ENCODE measurements at places on chromosomes 1 and 21.

- no peak for DNase-seq
Measured at GRCh38 chr1:29525941-29526340, 289.6 kb downstream of the PTPRU start.

- no peak for DNase-seq
Measured at GRCh38 chr1:31801458-31801857, 14.4 kb downstream of the SPOCD1 start.

DNA sequence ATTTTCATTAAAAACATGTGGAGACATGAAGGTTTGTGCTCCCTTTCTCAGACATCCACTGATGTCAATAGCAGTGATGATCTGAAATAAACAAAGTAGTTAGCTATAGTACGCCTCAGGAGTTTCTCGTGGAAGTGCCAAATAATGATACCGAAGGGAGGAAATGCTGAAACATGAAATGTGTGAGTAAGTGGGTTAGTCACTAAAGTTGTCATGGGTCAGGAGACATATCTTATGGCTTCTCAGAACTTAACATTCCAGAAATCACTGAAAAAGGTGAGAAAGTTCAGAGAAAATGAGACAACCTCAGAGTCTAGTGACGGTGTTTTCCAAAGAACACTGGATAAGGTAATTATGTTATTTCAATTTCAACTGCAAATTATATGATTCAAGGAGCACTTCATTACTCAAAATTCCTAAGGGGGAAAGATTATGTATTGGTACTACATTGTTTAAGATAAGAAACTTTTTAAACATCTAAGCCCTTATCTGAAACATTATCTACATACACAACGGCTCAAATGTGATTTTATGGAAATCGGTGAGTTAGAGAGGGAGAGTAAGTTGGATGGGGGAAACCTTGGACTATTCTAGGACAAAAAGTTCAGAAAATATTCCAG, 20.6 kb downstream of the NIBAN1 start:
- no peak for DNase-seq

GRCh38 chr1:56491441-56491840, 87.9 kb downstream of the PLPP3 start:
- no peak for DNase-seq

DNA sequence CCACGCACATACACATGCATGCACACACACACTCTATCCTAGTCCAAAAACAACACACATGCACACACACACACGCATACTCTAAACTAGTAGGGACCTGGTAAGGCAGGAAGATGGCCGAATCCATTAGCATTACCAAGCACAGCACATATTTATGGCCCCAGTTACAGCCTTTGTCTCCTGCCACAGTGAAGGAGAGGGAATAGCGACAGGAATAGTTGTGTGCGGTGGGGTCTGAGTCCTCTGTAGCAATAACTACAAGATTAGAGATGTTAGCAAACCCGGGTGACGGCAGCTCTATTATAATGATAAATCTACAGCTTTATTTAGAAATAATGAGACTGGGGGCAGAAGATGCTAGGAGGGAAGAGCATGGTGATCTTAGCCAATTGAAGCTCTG, 20.5 kb downstream of the SYT6 start:
- no peak for DNase-seq

GRCh38 chr1:181040284-181040865, 6.6 kb downstream of the MR1 start:
- DNase-seq: no peak

DNA sequence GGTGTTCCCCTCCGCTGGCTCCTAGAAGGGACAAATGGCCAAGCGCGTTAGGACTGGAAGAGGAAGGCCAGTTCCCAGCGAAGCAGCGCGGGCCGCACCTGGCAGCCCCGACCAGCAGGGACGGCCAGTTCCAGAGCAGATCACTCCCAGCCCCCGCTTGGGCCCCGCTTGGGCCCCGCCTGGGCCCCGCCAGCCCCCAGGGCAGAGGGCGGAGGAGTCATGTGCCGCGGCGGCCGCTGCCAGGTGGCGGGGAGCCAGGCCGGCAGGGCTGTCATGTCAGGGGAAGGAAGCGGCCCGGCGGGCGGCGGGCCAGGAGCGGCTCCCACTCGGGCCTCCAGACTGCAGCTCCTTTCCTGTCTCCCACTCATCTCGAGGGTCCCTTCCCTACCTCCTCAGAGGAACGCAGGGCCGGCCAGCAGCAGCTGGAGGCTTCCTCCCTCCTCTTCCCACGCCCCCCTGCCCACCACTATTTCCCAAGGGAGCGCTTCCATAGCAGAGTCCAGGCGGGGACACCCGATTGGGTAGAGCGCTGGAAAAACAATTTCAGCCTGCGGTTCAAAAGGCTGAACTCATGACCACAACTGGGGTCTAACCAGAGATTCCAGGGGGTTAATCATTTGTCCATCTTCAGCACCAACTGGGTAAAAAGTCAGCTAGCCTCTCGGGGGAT, 16.5 kb downstream of the ZNF697 start:
- no peak for DNase-seq

GRCh38 chr1:214801191-214801590, 198.2 kb downstream of the CENPF start:
- no peak for DNase-seq

- DNase-seq: no peak
Measured at GRCh38 chr21:39315603-39316445, 2.4 kb upstream of the BRWD1 start.

DNA sequence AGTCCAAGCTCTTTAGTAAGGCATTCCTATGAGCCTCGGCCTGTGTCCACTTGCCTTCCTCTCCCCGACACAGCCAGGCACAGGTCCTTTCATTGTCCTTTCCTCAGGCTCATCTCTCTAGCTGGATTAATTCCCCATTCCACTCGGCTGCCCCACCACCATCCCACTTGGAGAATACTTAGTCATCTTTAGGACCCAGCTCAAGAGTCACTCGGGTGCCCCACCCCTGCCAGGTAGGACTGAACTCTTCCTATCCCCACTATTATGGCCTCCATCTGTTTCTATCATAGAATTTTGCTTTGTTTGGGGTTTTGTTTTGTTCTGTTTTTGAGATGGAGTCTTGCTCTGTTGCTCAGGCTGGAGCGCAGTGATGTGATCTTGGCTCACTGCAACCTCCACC, 45.9 kb upstream of the ATP2B4 start:
- no peak for DNase-seq

DNA sequence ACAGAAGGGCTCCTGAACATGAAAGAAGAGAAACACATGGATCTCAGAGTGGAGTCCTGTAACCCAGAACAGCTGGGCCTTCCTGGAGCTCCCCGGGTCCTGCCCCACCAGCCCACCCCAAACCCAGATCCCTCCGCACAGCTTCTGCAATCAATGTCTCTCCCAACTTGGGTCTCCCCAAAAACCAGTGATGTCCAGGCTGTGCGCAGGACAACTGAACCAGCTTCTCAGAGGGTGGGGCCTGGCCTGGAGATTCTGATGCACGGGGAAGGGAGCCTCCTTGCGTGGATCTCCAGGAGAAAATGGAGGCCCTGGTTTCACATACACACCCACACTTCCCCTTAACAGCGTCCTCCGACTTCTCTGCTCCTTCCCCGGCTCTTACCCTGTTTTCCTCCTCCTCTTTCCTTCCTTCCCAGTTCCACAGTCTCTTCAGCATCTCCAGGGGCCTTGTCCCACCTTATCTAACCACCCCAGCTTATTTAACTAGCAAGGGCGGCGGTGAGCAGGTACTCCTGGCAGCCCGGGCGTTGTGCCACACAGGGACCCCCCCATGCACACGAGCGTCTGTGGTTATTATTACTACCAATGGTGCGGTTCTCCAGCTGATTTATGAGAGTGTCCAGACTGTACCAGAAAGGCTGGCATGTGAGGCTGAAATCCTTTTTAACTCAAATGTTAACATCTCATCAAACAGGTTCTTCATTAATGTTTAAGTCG, 11.2 kb upstream of the MX2 start:
- no peak for DNase-seq

DNA sequence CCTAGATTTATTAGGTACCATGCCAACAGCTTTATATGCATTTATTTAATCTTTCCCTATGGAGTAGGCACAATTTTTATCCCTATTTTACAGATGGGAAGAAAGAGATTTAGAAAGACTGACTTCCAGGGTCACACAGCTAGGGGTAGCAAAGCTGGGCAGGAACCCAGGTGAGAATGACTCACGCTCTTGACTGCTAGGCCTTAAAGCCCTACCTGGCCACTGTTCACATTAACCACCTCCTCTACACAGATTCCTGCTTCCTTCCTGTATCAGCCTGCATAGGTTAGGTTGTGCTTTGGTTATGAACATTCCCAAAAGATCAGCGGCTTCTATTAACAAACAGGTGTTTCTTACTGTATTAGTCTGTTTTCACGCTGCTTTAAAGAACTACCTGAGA, 53.2 kb downstream of the DNAJC6 start:
- no peak for DNase-seq

DNA sequence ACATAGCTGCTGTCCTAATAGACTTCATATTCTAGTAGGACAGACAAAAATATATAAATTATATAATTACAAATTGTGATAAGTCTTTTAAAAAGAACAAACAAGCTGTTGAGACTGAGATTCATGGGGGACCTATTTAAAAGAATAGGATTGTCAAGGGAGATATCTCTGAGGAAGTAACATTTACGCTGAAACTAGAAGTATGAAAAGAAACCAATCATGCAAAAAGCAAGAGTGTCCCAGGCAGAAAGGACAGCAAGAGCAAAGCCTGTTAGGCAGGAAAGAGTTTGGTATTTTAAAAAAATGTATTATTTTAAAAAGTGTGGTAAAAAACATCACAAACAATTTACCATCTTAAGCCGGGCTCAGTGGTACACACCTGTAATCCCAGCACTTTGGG, 9.1 kb upstream of the METTL13 start:
- DNase-seq: no peak

DNA sequence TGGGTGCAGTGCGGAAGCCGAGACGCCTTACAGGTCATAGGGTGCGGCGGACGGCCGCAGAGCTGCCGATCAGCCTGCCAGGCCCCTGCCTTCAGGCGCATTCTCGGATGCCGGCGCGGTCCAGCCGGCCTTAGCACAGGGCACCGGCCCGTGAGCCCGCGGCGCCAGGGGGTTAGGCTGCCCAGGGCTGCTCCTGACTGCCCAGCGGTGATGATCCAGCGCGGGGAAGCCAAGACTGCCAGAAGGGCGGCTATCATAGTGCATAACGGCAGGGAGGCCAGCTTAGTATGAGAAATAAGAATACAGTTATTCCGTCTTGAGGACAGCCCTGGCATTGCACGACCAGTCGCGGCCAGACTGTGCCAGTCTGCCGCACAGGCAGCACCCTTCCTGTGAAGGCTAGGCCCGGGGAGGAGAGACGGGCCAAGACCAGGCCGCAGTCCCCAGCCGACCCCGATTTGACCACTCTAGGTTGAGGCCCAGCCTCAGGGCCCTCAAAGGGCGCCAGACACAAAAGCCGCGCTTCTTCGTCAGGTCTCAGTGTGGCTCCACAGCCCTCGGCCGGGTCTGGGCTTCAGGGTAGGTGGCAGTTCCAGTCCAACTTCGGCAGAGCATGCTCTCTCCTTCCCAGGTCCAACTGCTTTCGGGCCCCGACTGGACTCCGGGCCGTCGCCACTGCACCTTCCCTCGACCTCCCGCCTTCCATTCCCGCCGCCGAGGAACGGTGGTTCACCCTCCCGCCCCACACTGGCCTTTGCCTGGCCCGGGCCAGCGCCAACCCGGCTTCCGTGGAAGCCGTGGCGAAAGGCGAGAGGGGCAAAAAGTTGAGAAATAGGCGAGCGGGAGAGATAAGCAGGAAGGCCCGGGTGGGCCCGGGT, 829 bp downstream of the ALX3 start:
- DNase-seq: no peak

DNA sequence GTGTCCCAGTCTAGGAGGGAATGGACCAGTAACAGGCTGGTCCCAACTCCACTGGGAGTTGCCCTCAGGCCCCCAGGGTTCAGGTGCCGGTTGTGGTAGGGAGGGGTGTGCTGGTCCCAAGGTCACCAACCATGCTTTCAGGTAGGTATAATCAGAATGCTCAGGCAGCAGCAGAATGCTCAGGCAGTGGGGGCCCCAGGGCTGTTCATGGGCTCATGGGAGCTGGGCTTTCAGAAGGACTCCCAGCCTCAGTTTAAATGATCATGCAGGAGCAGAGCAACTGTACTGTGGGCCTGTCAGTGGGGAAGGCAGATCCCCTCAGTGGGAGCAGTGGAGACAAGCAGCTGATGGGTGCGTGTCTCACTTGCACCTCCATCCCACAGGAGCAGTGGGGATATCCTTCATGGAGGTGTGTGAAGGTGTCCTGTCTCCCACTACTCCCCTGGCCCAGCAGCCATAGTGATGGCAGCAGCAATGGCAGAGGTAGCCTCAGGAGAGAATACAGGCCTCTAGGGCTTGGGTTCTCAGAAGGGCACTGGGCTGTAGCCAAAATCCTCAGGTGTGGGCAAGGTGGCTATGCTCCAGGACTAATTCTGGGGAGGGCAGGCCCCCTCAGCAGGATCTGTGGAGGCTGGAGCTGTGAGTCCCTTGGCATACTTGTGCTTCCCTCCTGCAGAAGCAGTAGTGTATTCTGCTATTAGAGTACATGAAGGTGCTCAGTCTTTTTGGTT, 917.3 kb upstream of the B3GALT2 start:
- DNase-seq: no peak

Measured in Caco-2 (cell line).